Karpas-422 (cell line): ENCODE measurements at places on chromosomes 4 and X. TPM values are rescaled to one million over a fixed set of nuclear protein-coding genes. Genes with fewer than 3 reads are reported as not detected.

The TKTL2 gene
- not detected in 2 replicates for total RNA-seq

DNA sequence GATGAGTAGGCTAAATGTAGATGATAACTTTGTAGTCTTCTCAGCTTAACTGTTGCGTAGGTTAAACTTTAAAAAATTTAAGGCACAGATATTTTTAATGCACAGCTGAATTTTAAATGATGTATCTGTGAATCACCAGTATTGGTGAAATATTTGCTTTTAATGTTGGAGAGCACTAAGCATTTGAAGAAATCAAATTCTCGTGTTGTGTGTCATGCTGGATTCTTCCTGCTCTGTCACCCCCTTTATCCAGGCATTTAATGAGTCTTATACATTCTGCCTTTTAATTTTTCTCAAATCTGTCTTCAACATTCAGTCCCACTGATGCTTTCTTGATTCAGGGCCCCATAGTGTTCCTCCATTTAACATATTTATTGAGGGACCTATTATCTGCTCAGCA, 76.7 kb downstream of the SLC4A4 start:
- DNase-seq, result no peak

GRCh38 chr4:52250154-52250553, 199.1 kb downstream of the SPATA18 start:
- DNase-seq, result peak; percentile 98

The UCP1 gene
- total RNA-seq, result not detected in 2 replicates

The BANK1 gene
- total RNA-seq, result 37.5 and 52.6 TPM in 2 replicates

The MPP1 gene
- total RNA-seq, result 5.7 and 10.7 TPM in 2 replicates

The GYG2 gene
- total RNA-seq, result not detected in 2 replicates
